ENCODE measurements at places on chromosomes 5 and 9.

DNA sequence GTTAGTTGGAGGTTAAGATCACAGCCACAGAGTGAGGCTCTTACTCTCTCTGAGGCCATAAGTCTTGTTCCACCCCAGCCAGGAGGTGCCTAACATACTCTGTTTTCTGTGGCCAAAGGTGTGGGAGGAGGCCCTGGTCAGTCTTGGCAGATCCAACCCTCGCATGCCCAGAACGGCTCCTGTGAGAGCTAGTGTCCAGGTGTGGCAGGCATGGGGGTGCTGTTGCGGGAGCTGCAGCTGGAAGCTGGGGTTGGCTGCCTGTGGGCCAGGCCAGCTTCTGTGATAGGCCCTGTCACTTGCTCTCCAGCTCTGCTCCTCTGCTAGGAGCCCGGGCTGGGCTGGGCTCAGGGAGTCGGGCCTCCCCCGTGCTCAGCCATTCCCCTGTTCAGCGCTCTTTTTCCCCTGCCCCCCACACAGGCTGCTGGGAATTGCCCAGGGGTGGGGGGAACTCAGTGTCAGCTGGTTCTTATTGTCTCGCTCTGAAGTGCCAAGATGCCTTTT lies 31.6 kb downstream of the IER5L start:
- no peak for DNase-seq

DNA sequence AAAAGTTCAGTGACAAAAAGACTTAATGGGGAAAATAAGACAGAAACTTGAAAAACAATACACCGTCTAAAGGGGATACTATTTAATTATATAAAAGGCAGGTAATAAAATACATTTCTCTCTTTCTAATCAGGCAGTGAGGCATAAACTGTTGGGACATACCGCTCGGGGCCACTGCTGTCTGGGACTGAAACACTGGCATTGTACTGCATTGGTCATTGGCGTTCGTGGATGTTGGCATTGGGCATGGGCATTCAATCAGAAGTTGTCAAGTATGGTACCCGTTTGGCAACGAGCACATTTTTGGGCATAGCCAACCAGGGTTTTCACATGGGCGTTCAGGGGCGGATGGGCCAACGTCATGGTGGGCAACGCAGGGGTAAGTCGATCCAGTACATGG lies 4.7 kb downstream of the HNRNPK start:
- no peak for DNase-seq

DNA sequence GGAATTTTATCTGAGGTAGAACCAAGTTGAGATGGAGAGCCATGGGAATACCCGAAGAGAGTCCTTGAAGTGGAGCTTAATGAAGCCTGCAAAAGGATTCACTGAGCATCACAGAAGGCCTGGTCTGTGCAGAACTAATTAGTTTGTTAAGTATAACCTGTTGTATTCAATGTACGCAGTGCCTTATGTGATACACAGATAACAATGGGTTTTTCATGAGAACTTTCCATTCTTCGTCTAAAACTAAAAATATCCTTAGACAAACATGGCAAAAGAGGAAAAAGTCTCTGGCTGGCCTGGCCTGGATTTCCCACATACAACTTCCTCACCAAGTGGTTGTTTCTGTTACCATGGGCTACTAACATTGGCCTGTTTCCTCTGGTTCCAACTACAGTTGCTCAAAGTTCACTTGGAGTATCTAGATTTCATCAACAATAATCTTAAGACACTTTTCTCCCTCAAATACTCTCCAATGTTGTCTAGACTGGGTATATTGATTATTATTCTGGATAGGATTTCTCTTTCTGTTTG lies 237.6 kb upstream of the ZNF462 start:
- no peak for DNase-seq

- DNase-seq: no peak
Observed at GRCh38 chr9:94081435-94081834, 2.8 kb upstream of the PTPDC1 start.

DNA sequence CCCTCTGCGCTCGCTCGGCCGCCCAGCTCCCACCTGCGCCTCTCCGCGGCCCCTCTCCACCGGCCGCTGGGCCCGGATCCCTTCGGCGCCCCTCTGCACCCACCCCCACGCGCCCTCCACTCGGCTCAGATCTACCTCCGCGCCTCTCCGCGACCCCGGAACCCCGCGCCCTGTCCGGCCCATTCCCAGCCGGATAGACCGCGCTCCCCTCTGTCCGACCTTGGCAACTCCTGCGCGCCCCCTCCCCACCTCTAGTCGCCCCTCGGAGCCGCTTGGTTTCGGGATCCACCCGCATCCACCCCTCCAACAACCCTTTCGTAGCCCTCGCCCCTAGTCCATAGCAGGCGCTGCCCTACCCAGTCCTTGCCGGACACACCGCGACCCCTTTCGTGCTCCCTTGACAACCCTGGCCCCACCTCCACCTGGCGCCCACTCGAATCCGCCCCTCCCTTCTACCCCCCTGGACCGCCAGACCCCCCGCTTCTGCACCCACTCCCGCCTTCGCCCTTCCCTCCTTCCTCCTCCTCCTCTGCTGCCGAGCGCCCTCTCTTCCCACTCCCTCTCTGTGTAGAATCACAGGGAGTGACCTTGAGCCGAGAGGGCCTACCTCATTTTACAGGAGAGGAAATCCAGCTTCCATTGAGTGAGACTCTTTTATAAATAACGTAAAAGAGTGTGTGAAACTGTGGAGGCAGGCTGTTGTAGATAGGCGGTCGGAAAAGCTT lies 525 bp upstream of the AK3 start:
- peak; percentile 29 for DNase-seq

GRCh38 chr9:36101916-36102741 lies 34.4 kb upstream of the GLIPR2 start:
- peak; percentile 97 for DNase-seq

DNA sequence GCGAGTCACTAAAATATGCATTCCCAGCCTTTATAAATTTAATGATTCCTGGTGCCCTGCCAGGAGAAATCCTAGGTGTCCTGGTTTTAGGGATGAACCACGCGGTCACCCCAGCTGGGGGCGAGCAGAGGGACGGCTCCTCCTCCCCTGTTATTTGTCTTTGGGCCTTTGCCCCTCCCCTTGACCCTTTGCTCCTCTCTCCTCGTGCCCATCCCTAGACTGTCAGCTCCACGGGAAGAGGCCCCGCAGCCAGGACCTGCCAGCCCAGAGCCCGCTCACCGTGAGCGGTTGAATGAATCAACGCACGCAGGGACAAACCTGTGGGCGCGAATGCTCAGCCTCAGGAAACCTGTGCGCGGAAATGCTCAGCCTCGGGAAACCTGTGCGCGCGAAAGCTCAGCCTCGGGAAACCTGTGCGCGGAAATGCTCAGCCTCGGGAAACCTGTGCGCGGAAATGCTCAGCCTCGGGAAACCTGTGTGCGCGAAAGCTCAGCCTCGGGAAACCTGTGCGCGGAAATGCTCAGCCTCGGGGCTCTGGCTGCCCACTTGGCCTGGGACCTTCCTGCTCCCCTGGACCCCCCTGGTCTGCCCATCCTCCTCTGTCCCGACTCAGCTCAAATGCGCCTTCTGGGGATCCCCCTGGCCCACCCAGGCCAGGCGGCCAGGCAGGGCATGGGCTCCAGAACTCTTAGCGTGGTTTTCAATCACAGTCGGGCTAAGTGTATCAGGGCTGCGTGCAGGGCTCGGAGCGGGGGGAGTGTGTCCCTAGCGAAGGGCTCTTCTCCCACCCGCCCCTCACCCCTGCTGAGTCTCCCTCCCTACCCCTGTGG lies 140.5 kb upstream of the COL5A1 start:
- peak; percentile 30 for DNase-seq

GRCh38 chr5:83752700-83753099 lies 32.0 kb upstream of the HAPLN1 start:
- no peak for DNase-seq

DNA sequence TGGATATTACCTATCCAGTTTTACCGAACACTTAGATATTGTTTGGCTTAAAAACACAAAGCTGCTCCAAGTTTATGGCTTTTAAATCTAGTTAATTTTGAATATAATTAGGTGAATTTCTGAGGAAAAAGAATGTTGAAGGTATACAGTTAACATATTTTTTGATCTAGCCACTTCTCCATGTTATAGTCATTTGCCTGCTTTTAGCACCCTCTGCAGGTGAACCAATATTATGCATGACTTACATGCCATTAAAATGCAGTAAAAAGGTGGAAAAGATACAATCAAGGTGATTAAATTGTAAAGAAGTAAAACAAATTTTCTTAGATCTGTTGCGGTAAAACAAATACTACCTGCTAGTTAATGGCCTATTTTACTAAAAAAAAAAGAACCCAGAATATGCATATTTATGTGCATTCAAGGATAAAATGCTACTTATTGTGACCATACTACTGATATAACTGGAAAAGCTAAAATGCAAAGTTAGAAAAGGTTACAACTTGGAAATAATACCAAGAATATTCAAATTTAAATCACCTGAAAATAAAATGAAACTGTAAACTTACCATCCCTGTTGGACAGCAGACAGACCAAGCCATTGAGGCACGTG lies 132.1 kb downstream of the AP3B1 start:
- no peak for DNase-seq

- DNase-seq: no peak
Observed at GRCh38 chr9:93595861-93596365, 19.5 kb downstream of the PHF2 start.

- DNase-seq: no peak
Observed at GRCh38 chr9:129469988-129470316, 150.9 kb downstream of the C9orf50 start.

- no peak for DNase-seq
Observed at GRCh38 chr5:132256783-132257130, 739 bp upstream of the PDLIM4 start.

DNA sequence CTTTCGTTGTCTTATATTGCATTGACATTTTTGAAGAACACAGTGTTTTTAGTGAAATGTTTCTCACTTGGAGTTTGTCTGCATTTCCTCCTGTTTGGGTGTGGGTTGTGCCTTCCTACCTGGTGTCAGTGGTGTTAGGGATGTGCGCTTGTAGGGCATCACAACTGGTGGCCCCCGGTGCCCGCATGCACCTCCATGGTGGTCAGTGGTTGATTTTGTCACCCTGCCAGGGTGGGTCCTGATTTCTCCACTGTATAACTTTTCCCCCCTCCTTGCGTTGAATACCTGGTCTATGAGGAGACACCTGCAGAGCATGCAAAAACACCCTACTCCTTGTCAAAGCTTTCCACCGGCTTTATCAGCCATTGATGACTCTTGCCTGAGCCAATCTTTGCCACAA lies 132.9 kb downstream of the BARX1 start:
- no peak for DNase-seq

DNA sequence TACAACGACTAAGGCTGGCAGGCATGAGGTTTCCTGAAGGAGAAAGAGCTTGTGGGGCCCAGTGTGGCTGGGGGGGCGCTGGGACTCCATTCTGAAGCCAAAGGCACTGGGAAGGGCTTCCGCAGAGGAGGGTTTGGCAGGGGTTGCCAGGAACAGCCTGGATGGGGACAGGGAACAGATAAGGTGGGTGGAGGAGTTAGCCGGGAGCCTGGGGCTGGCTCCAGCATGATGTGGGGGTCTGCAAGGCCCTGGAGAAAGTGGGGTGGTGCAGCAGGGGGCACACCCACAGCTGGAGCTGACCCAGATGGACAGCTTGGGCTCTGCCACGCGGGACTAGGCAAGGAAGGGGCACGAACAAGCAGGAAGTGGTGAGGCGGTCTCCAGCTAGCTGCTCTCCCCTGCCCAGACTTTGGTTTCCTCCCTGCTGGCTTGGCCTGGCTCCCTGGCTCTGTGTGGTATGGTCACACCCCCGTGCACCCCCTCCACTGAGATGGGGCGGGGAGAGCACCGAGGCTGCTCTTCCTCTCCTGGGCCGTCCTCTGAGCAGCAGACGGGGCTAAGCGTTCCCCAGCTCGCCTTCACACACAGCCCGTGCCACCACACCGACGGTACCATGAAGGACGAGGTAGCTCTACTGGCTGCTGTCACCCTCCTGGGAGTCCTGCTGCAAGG lies at the start of gene LTC4S:
Gene LTC4S, plus strand, starts transcription at position 519 of the 672 bp plus-strand sequence. Its CDS starts 95 bp downstream, at position 614.
- DNase-seq: no peak

DNA sequence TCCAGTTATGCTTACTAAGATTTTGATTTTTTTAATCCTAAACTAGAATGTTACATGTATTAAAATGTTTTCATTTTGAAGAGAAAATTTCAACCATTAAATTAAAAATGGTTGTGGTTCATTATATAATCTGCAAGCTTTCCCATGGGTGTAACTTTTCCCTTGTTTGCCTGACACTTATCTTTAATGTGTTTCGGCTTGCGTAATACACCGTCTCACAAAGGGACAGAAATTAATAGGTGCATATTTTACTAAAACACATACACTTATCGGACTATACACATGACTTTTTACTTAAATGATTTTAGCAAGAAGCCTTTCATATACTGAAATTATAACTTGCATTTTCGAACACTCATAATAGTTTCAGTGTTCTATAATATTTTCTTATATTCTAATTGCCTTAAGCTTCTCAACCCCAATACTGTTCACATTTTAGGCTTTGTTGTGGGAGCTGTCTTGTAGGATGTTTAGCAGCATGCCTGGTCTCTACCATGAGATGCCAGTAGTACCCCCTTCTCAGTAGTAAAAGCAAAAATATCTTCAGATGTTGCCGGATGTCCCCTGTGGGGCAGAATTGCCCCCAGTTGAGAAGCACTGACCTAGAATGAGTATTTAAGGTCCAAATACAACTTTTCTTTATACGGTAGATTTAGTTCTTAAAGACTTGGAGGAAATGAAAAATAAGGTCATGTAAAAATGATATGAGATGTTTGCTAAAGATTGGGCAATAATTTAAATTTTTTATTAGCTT lies 28.6 kb downstream of the UGCG start:
- DNase-seq: no peak

DNA sequence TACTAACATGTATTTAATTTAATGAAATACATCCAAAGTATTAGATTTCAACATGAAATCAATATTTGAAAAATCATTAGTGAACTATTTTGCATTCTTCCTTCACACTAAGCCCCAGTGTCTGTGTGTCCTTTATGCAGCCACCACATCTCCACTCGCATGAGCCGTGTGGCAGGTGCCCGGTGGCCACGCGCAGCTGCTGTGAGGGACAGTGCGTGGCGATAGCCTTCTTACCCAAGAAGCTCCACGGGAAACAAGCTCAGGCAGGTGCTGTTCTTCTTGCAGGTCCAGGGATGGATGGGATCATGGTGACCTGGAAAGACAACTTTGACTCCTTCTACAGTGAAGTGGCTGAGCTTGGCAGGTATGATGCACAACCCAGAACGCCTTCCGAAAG lies 79.3 kb upstream of the OTULINL start:
- no peak for DNase-seq

DNA sequence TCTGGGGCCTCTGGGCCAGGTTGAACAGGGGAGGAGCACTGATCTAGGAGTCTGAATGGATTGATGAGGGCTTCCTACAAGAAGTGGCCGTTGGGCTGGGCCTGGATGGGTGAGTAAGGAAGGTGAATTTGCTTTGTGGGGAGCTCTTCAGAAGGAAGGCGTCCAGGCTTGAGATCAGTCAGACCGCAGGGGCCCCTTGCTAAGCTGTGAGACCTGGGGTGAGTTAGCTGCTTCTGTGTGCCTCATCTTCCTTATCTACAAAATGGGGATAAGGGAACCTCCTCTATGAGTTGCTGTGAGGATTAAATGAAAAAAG lies 1.1 kb upstream of the SYNPO start:
- DNase-seq: no peak
